ENCODE measurements at places on chromosomes 1 and 21. TPM values are rescaled to one million over a fixed set of nuclear protein-coding genes. Genes with fewer than 3 reads are reported as not detected.

Gene PPFIA4
- total RNA-seq = 1.7 TPM

Gene CCDC27
- not detected for total RNA-seq

Gene OR2L5
- total RNA-seq = not detected

Gene SLC2A5
- total RNA-seq = 3.4 TPM

Gene CLDN8
- total RNA-seq = 15.3 TPM

Gene SLC22A15
- total RNA-seq = 7.9 TPM

Gene CYP4Z1
- 2.9 TPM for total RNA-seq

Gene CADM3
- 2.6 TPM for total RNA-seq

Gene ITLN2
- total RNA-seq = not detected

DNA sequence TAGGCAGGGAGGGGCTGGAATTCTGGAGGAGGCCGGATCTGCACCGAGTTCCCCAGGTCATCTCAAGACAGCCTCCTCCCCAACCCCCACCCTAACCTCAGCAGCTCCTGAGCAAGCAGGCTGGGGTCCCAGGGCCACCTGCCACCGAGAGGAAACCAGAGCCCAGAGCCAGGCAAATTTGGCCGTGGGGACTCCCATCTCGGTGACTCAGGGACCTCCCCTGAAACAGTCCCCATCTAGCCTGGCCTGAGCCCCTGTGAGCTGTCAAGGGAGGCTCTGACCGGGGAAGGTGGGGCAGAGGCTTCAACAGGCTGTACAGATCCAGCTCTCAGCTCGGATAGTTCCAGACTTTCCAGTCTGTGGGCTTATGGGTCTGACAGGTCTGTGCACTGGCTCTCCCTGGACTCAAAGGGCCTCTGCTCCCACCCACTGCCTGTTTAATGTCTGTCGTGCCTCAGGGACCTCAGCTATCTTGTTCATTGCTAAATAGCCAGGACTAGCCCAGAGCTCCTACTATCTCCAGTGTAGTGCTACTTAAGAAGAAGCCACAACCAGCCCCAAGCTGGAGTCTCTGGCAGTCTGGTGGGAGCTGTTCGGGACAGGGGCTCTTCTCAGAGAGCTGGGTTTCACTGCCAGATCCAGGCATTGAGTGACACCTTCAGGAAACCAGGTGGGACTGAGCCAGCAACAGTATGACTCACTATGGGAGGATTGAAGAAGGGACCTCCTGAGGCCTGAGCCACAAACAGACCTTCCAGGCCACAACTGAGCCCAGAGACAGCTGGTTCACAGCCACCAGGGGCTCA lies 25.6 kb downstream of the MATN1 start:
- DNase-seq = no peak

DNA sequence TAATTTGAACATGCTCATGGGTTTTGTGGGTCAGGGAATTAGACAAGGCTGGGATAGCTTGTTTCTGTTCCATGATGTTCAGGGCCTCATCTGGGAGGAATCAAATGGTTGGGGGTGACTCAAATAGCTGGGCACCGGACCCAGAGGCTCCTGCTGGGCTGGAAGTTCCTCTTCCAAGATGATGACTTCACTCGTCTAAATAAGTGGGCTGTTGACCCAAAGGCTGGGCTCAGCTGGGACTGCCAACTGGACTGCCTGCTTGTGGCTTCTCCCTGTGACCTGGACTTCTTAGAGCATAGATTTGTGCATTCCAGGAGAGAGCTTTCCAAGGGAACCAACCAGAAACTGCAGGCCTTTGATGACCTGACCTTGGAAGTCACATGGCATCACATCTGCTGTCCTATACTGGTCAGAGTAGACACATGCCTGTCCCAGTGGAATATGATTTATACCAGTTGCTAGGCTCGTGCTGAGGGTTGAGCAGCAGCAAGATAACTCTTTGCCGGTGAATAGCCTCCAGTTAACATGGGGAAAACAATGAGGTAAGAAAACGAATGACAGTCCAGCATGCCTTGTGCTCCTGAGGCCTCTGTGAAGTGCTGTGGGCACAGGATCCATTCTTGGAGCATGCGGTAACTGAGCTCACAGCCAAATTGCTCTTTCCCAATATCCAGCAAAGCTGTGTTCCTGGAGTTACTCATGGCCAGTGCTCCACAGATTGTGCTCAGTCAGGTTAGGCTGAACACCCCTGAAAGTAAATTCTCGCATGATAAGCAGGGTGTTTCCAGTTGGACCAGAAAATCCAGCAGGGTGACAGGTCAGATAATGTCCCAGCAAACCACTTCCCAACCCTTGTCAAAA lies 272.9 kb upstream of the TMEM51 start:
- DNase-seq = peak; percentile 88

DNA sequence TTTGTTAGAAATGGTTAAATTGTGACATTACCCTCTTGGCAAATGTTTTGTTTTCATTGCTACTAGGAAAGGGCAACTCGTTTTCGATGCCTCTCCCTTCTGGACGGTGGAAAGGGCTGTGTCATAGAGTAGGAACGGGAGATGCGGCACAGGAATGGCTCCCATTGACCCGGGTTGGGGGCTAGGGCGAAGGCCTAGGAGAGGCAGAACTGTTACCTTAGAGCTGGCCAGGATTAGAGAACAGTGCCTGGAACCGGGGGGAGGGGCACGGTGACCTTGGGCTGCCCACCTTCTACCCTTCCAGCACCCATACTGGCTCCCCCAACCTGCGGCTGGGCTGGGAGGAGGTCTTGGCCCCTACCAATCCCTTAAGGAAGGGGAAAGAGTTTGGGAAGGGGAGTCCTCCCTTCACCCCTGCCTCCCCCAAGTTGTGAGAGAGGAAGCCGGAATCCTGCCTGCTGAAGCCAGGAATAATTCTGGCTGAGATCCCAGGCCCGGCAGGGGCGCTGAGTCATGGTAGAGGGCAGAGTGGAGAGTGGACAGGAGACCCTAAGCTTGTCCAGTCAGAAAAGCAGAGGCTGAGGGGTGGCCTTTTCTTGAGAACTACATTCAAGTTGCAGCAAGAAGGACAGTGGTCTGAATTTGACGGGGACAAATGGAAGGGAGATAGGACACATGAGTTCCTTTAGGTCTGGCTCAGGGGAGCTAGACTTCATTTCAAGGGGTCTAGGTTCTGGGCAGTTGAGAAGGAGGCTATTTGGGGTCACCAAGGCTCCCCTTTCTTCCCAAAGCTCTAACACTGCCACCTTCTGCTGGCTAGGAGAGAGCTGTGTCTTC lies 8.2 kb downstream of the LMNA start:
- DNase-seq = peak; percentile 96

DNA sequence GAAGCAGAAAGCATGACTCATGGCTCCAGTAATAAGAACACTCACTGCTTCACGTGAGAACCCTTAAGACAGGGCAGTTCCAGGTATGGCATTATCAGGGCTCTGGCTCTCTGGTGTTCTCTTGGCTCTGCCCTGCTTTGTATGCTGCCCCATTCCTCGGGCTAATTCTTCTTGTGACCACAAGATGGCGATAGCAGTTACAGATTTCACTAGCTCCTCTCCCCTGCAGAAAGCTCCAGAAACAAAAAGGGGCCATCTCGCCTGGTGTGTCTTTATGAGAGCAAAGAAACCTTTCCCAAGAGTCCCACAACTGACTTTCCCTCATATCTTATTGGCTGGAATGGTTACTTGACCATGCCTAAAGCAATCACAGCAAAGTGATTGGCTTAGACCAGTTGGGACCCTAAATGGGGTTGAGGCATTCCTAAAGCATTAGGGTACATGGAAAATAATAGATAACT lies 60.1 kb downstream of the F3 start:
- peak; percentile 71 for DNase-seq

DNA sequence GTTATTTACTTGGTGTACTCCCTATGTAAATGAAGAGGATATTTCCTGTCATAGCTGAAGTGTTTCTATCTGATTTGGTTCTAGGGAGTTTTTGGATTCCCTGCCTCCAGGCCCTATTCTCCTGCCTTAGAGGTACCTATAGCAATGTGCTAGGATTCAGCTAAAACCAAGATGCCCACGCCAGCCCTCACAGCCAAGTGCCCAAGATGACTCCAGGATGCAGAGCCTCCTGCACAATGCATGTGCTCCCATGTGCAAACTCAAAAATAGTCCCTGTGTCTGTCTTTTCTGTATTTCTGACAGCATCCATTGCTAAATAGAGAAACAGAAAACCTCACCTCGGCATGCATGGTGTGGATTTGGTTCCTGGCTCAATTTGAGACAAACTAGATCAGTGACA lies 887 bp upstream of the TARBP1 start:
- no peak for DNase-seq

- DNase-seq = no peak
Observed at GRCh38 chr1:228801068-228801467, 65.8 kb downstream of the RHOU start.

GRCh38 chr1:101198842-101199636 lies 37.8 kb upstream of the S1PR1 start:
- DNase-seq = no peak

DNA sequence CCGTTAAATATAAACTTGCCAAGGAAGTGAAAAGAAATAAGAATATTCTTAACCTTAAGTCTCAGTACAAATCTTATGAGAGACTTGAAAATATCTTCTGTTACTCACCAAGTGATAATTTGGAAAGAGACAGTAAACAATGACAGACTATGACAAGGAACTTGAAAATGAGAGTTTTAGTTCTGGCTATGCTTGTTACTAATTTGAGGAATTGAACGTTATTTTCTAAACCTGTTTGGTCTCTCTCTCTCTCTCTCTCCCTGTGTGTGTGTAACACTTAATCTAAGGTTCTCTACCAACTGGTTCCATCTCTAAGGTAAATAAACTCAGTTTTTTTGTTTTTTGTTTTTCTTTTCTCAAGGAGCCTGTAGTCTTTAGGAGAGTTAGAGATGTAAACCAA lies 161.8 kb downstream of the AMY1C start:
- no peak for DNase-seq

DNA sequence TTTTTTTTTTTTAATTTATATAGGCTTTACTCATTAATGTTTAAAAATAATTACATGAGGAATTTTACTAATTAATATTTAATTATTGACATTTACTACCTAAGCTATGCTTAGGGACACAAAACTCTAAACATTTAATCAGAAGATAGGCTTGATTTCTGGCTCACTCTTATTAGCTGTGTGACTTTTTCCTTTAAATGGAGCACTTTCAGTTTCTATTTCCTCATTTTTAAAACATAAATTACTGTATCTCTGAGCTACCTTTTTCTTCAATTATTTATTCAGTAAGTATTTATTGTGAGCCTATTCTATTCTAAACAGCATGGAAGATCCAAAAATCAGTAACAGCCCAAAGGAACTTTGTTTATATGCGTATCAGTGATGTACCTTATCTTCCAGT lies 40.5 kb downstream of the MAP3K7CL start:
- DNase-seq = no peak

GRCh38 chr1:214281720-214282629 lies 1.0 kb downstream of the SMYD2 start:
- peak; percentile 43 for DNase-seq

DNA sequence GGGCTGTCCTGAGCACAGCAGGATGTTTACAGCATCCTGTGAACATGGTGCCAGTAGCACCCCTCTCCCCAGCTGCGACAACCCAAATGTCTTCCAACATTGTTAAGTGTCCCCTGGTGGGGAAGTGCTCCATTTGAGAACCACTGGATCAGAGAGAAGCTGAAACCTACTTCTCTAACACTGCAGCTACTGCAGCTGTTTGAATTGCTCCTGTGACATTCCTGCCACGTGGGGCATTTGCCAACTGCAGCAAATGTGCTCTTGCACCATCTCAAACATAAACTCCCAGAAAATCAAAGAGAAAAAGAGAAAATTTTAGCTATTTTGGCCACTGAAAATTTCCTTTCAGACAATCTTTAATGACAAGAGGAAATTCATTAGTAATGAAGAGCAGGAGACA lies 11.0 kb downstream of the SLC2A5 start:
- no peak for DNase-seq

DNA sequence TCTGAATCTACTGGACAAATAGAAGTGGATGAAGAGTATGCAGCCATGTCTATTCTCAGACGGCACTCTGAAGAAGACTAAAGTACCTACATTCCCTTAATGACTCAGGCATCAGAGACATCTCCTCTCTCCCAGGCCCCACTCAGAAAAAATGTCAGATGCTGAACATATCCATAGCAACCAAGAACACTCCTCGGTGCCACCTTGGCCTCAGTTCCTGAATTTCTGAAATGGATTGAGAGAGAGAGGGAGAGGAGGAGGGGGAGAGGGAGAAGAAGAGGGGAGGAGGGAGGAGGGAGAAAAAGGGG lies 16.0 kb upstream of the OVAAL start:
- no peak for DNase-seq

GRCh38 chr1:40381268-40382107 lies 8.0 kb downstream of the SMAP2 start:
- no peak for DNase-seq

DNA sequence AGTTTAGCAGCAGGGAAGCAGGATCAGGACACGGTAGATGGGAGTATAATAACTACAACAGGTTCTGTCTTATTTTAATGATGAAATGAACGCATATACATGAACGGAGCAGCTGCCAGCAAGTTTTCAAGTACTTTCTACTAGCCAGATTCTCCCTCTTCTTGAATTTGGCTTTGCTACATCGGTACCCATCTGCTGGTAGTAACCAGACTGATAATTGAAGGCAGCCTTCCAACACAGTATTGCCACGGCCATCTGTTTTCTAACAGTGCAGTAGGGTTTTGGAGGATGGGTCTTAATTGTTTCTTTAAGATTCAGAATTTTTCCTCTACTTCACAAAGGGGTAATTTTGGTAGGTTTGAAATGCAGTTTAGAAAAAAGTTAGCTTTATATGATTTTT lies 33.4 kb downstream of the CENPF start:
- no peak for DNase-seq

DNA sequence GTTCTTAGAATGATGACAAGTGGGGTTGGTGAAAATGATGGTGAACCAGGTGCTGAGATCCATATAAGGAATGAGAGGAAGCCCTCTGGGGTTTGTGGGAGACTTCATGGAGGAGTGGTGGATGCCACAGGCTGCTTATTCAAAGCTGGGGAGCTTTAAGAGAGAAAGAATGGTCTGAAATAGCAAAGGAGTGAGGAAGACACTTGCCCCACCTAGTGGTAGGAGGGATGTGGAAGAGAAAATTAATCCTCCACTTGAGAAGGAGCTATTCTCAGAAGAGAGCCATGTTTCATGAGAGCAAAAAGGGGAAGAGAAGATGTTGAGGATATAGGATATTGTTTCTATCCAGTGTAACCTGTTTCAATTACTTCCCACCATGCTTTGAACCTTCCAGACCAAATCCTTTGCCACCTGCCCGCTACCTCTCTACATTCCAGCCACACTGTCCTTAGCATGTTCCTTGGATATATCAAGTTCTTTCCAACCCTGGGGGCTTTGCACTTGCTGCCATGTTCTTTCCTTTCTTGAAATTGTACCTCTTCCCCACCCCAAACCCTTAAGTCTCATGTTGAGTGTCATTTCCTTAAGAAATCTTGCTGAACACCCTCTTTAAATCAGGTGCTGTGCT lies 19.6 kb upstream of the ZNF648 start:
- no peak for DNase-seq

GRCh38 chr21:25039461-25040380 lies 567.6 kb downstream of the MRPL39 start:
- DNase-seq = no peak

DNA sequence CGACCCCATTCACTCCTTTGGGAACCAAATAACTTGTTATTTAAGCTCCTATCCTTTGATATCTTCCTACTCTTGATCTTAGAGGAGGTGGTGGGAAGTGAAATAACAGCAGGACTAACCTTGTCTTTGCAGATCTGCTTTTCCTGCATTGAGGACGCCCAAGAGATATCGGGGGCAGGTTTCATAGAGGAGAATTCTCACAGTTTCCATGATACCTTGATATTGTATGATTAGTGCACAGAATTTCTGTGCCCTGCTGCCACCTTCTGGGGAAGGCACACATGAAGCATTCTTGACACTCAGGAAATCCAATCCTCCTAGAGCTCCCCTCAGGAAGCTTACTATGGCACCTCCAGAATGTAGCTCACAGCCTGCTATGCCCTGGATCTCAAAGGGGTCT lies 1.6 kb downstream of the CD1B start:
- no peak for DNase-seq

All from lower leg skin (tissue), 4 donors.